ENCODE measurements at places on chromosomes 1 and 21.

DNA sequence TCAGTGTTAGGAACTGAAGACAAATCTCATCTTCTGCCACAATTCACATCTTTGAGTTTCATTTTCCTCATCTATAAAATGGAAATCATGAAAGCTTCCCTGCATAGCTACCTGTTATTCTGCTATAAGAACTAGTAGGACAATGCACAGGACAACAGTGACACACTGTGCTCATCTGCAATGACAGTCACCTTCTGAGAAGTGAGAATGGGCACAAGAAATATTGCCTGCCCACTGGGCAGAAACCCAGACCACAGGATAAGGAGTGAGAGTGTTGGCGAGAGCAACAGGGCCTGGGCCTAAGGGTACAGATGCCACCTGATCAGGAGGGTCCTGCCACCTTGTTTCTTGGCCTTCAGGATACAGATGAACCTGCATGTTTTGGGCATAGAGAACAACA is 23.3 kb upstream of the ARTN start:
- no peak for DNase-seq

GRCh38 chr1:54255026-54255702 is 55.2 kb downstream of the MRPL37 start:
- no peak for DNase-seq

DNA sequence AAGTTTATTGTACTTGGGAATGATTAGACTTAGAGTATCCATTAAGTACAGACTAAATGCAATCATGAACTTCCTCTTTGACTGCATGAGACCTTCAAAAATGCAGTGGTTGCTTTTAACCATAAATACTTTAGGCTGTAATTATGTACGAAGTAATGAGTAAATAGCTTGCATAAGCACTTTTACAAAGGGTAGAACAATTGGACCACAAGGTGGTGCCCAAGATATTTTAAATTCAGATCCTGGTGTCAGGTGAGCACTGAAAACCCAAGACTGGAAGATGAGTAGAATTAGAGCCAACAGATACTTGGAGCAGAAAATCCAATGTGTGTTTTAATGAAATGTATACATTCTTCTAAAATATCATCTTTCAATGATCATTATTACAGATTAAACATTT is 43.4 kb upstream of the RHOU start:
- DNase-seq: no peak

- no peak for DNase-seq
Observed at GRCh38 chr1:84121360-84121759, 22.7 kb upstream of the PRKACB start.

GRCh38 chr1:4500441-4500840 is 154.0 kb upstream of the AJAP1 start:
- DNase-seq: no peak

DNA sequence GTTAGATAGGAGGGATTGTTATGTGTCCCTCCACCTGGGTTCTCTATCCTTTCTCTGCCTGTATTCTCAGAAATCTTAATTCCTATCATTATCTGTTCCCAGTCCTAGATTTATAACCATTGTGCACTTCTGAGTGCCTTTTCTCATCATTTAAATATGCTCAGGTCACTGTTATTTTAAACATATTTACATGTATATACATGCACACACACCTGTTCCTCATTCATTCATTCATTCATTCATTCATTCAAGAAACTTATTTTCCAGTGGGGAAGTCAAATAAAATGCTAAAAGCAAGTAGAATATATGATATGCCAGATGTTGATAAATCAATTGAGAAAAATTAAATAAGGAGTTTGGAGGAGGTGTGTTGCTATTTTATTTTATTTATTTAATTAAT is 110.3 kb downstream of the NEK7 start:
- no peak for DNase-seq

- no peak for DNase-seq
Observed at GRCh38 chr1:244779410-244779809, 56.0 kb upstream of the COX20 start.

DNA sequence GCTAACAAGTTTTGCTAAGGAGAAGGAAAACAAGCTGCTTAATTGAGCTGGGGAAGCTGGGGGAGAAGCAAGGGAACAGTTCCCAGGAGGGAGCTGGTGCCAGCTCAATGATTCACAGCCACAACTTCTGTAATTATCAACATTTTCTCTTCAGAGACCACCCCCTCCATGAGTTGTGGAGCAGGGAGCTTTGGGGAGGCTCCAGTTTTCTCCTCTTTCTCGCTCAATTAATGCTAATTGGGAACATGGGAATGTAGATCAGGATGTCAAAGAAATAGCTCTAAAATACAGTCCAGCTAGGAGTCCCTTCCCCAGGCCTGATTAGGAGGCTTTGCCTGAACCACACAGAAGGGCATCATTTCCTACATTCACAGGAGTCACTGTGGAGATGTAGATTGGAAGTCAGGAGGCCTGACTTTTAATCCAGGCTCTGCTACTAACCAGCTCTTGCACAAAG is 12.1 kb upstream of the MNDA start:
- DNase-seq: no peak

GRCh38 chr21:16243396-16243795 is 513.6 kb downstream of the USP25 start:
- no peak for DNase-seq

DNA sequence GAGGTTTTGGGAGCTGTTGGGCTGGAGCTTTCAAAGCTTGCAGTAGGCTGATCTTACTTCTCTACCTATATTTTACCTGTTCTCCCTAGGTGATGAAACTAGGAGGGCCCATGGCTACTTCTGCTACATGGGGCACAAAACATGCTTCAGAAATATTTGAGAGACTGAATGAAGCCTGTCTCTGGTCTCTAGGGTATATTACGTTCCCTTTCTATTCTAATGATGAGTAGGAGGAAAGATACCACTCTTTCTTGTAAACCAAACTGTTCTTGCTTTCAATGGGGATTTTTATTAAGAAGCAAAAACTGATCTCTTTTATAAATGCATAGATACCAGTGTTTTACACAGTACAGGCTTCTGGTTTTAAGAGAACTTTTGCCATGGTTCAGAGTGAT is 103.1 kb downstream of the GALNT2 start:
- DNase-seq: no peak

GRCh38 chr1:110465038-110465813 is 14.3 kb downstream of the PROK1 start:
- no peak for DNase-seq

DNA sequence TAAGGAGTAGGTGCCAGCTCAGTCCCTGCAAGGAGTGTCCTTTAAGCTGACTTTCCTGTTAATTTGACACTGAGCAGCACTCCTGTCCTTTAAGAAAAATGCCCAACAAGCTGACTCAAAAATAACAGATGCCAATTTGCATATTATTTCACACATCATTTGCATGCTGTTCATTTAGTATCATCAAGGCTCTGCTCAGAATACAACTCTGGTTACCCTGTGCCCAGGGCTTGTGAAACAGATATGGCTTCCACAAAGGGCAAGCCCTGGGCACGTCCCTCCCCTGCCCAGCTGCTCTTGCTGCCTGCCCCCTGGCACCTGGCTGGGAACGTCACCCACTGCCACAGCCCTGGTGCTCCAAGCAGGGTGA is 10.3 kb downstream of the KCNN3 start:
- no peak for DNase-seq

DNA sequence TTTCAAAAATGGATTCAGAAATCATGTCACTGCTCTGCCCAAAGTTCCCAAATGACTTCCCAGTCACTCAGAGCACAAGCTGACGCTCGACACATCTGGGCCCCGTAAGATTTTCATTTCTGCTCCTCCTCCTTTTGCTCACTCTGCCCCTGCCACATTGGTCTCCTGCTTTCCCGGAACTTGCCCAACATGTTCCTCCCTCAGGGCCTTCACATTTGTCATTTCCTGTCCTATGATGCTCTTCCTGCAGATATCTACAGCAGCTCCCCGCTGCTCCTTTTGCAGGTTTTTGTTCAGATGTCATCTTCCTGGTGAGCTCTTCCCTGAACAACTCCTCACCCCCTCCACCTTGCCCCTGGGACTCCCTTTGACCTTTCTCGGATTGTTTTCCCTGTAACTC is 58.5 kb upstream of the IVNS1ABP start:
- DNase-seq: no peak

DNA sequence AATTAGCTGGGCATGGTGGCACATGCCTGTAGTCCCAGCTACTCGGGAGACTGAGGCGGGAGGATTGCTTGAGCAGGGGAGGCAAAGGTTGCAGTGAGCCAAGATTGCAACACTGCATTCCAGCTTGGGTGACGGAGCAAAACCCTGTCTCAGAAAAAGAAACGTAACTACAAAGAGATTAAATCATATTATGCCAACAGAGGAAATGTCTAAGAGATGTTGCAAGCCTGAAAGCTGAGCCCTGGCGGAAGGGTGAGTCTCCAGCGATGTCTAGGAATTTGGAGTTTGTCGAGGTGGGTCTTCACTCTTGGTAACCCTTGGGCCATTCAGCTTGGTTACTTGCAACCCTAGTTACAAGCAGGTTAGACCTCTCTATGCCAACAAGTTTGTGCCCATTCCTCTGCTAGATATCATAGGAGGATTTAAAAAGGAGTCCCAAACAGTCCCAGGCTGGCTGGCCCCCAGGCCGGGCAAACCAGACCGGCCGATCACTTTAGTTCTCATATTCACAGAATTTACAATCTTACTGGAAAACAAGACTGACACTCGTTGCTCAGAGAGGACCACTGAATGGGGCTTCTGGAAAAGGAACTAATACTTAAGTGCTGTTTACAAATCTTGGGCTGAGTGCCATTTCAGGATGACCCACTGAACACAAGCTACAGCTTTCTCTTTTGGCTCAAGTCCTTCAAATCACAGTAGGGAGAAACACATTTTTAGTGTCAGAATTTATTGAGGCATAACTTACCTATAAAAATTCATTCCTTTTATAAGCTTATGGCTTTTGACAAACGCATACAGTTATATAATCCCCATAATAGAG is 27.1 kb downstream of the SLC30A1 start:
- no peak for DNase-seq

- DNase-seq: peak; percentile 52
Observed at GRCh38 chr1:3524556-3525203, 70.2 kb downstream of the ARHGEF16 start.

GRCh38 chr1:105072446-105072845 is 1322.7 kb downstream of the AMY1C start:
- DNase-seq: no peak

DNA sequence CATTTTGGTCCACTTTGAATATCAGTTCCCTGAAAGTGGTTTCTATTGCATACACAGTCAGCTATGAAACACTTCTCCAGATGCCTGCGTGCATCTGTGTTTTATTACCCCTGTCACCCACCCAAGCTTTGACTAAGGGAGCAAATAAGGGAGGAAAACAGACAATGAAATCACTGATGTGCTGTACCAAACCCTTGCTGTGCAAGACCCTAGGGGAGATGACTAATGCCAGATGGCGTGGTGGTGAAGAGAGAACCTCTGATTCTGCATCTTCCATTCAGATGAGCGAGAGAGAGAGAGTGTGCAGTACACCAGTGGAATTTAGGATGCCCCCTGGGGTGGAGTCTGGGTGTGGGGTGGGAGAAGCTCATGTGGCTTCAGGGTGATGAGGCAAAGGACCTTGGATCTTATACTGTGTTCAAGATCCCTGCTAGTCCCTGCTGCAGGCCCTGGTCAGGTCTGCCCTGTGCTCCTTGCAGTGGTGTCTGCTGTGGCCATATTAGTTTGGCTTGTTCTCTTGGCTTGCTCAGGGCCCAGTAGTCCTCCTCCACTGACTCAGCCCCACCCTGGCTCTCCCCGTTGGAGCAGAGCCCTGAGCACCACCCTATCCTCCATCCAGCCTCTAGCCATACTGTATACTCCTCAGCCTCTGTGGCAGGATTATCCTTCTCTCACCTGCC is 18.5 kb downstream of the CLCA1 start:
- DNase-seq: no peak

- no peak for DNase-seq
Observed at GRCh38 chr1:50968821-50969610, 1.0 kb upstream of the CDKN2C start.

DNA sequence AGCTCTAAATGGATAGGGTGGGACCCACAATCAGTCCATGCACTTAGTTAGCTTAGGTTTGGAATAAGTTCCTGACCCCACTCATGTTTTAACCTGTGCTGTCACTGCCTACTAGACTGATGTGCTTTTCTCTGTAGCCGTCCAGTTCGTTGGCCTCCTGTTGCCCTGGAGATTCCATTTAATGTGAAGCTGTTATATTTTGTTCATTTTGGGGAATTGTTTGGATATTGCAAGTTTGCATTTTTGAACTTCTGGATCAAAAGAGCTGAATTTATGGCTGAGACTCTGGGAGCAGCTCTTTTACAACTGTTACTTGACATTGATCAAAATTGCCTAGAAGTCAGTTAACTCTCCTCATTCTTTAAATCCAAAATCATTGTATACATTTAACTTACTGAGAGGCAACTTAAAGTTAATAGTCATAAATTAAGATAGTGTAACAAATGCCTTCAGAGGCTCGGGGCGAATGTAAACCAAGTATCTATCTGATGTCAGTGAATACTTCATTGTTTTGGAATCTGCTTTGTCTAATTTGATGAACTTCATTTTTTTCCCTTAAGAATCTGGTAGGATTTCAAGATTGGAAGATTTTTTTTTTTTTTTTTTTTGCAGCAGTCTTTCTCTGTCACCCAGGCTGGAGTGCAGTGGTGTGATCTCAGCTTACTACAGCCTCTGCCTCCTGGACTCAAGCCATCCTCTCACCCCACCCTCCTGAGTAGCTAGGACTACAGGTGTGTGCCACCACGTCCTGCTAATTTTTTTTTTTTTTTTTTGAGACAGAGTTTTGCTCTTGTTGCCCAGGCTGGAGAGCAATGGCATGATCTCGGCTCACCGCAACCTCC is 38.1 kb downstream of the MIGA1 start:
- DNase-seq: no peak

- no peak for DNase-seq
Observed at GRCh38 chr1:21206117-21206516, 29.4 kb upstream of the EIF4G3 start.

DNA sequence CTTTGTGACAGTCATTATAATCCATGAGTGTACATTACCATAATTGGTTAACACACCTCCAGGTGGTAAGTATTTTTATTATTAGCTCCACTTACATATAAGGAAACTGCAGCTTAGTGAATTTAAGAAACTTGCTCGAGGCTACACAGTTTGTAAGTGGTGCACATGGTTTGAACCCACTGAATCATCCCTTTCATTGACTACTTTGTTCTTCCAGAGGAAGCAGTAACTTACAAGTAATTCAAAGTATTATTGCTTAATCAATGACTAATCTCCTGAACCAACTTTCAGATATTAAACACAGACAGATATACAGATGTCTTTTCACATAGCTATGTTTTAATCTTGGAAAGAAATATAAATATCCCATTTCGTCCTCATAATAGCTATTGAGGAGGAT is 18.7 kb upstream of the CLDN8 start:
- DNase-seq: no peak

- DNase-seq: no peak
Observed at GRCh38 chr1:167457936-167458584, 60.3 kb downstream of the CD247 start.

DNA sequence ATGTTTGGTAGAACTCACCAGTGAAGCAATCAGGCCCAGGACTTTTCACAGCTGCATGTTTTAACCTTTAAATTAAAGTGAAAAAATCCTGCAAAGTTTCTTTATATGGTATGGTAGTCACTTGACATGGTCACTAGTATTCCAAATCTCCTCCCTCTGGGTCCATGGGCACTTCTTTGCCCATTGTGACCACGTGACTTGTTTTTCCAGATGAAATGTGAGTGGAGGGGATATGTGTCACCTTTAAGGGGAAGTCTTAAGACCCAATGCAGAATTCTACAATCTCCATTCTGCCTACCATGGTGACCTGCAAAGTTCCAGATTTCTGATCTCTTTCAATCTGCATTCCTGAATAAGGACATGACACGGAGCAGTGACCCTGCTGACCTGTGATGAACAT is 152.8 kb downstream of the C1orf21 start:
- no peak for DNase-seq

Measured in cerebellar nuclear complex (tissue), 1 donor.